ENCODE measurements at places on chromosomes 13 and 19.

GRCh38 chr19:49923055-49924003 is 5.7 kb upstream of the ATF5 start:
- DNase-seq: no peak

GRCh38 chr19:55640043-55640576 is 692 bp upstream of the ZNF580 start:
- DNase-seq: peak; percentile 54

DNA sequence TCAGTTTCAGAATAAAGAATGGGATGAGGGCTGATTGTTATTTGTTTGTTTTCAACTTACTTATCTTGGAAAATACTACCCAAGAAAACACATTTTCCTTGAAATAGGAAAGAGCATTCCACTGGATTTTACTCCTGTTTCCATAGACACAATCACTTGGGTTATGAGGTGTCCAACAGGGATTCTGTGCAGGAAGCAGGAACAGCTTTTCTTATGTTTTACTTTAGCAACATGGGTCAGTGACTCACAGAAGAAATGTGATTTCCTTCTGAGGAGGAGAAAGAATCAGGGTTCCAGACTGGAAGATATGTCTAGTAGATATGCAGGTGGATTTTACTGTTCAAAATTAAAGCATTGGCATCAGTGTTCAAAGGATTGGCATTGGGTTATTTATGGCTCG is 180.8 kb upstream of the GPC6 start:
- no peak for DNase-seq

- DNase-seq: no peak
Measured at GRCh38 chr13:106996867-106997618, 429.1 kb upstream of the ARGLU1 start.

GRCh38 chr13:96294930-96295881 is 205.3 kb downstream of the HS6ST3 start:
- no peak for DNase-seq
